ENCODE measurements at places on chromosomes 3 and 15.

- DNase-seq: no peak
Measured at GRCh38 chr3:69462826-69463100, 76.9 kb upstream of the FRMD4B start.

DNA sequence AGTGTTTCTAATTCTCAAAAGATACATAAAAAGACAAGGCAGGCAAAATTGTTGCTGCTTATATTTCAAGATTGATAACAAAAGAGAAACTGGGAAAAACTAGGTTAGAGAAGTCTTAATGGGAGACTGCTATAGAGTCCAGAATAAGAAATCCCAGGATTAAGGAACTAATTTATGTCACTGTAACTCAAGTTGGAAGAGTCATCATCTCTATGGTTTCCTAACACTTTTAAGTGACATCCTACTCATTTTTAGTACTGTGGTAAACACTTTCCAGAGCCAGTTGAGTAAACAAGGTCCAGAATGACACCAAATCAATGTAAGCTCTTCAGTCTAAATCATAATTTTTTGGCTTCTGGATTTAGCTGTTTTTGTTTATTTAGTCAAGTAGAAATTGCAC lies 8.0 kb downstream of the CLDN16 start:
- peak; percentile 55 for DNase-seq

DNA sequence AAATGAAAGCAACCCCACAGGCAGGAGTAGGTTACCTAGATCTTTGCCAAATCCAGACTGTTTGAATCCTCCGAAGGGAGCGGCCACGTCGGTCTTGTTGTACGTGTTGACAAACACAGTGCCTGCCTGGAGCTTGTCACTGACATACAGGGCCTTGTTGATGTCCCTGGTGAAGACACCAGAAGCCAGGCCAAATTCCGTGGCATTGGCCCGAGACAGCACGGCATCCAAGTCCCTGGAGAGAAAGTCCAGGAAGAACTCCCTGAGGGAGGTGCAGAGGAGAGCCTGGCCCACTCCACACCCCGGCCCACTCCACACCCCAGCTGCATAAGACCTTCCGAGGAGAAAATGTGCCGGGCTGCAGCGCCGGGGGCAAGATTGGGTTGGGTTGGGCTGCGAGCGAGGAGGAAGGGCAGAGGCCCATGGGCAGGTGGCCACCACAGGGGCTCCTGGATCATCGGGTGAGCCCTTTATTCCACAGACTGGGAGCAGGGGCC lies 21.8 kb upstream of the SLC41A3 start:
- no peak for DNase-seq

- no peak for DNase-seq
Measured at GRCh38 chr3:128551867-128552266, 58.9 kb upstream of the GATA2 start.

- DNase-seq: no peak
Measured at GRCh38 chr3:177124882-177125281, 72.4 kb downstream of the TBL1XR1 start.

DNA sequence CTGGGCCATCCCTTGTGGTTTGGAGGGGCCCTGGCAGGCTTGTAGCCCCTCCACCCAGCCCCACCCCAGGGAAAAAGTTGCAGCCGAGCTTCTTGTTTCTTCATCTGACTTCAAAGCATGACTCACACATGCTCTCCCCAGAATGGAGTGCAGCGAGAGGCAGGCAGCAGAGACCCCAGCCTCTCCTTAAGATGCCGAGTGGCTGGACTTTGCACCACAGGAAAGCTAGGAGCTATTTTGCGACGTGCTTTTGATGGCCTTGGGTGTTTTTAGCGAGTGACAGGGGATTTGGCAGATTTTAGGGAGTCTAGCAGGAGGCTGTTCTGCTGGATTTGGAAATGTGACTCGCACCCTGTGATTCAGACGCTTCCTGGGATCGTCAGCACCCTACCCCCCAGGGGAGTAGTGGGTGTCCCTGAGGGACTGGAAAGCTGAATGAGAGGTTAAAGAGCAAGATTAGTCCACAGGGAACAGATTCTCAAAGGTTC lies 14.2 kb downstream of the BAHD1 start:
- DNase-seq: peak; percentile 26

GRCh38 chr3:16402451-16402850 lies 111.0 kb downstream of the RFTN1 start:
- DNase-seq: no peak

GRCh38 chr3:78004571-78004970 lies 964.7 kb downstream of the ROBO2 start:
- DNase-seq: no peak

GRCh38 chr15:77064539-77065308 lies 6.2 kb downstream of the TSPAN3 start:
- DNase-seq: peak; percentile 80

DNA sequence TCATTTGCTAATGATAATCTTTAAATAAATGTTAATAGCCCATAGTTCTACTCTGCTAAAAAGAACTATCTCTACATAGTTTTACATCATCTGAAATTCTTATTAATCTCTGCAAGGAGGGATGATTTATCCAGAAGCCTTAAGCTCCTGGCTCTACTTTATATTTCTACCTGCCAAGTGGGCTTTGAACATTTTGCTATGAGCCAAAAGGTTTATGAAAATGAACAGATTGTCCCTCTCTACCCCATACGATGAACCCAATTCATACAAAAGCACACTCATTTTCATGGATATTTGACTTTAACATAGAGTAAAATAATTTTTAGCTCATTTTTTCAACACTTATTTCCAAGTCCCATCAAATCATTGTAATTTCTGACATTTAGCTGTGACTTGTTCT lies 611.0 kb downstream of the NSUN3 start:
- DNase-seq: no peak

- no peak for DNase-seq
Measured at GRCh38 chr3:78497021-78497420, 1270.8 kb downstream of the ROBO1 start.

DNA sequence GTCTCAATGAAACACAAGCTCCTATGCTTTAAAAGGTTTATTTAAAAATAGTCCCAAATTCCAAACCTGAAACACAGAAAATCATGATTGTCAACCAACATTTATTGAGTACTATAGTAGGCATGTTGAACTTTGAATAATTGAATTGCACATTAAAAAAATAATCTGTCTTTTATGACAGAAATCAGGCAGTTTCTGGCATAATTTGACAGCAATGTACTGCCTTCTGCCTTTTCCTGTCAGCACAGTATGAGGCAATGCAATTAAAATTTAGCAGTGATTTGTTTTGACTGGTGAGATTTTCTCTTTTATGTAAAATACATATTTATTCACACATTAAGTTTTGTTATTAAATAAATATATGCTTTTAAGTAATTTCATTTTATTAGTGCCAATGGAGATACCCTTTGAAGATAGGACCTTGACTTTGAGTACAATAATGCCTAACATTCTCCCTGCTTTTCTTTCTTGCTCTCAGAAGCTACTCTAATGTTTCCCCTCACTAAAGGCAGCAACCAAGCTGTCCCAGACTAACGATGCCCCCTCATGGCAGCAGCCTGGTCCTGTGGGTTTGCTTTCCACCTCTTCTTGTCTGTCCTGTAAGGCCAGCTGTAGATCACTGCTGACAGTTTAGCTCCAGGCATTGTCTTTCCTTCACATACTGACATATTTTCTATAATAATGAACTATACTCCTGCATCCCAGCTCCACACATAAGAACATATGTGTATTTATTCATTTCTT lies 346.7 kb downstream of the IL20RB start:
- DNase-seq: no peak

GRCh38 chr3:170656284-170656683 lies 70.4 kb upstream of the SLC7A14 start:
- no peak for DNase-seq

- DNase-seq: peak; percentile 91
Measured at GRCh38 chr3:101940521-101941317, 91.4 kb downstream of the NFKBIZ start.

GRCh38 chr3:41679374-41679773 lies 282.5 kb downstream of the ULK4 start:
- DNase-seq: no peak

DNA sequence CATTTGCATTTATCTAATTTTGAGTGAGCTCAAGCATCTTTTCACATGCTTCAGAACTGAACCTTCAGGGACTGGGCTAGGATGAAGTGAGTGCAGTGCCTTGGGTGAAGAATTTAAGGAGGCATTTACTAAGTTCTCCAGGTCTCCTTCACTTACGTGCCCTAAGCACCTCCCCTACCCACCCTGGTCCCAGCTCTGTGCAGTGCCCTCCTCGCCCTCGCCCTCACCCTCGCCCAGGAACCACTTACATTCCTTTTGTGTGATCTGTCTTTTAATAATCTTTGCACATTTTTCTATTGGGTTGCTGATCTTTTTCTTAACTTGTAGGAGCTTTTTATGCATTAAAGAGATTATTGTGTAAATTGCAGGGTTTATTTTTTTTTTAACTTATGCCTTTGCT lies 322.6 kb downstream of the THSD4 start:
- DNase-seq: no peak

DNA sequence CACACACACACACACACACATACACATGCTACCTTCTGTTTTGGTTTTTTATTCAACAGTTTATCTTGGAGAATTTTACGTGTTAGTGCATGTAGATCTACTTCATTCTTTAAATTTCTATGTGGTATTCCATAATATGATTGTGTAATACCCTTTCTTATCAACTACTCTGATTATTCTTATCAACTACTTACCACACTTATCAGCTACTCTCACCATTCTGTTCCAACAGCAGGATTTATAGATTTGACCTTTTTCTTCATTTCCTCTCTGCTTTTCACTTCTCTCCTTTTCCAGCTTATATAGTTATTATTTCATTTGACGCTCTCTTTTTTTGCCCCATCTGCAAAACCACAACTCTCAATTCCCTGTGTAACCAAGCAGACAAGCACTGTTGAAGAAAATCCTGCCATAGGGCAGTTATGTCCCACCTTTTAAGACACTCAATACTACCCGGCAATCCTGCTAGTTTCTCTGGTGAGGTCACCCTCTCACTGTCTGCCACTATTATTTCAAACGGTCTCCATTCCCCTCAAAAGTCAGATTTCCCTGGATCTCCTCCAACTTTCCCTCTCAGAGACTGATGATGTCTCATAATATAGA lies 56.9 kb upstream of the SATB1 start:
- no peak for DNase-seq

GRCh38 chr3:173893066-173893465 lies 495.5 kb downstream of the NLGN1 start:
- no peak for DNase-seq

GRCh38 chr3:12750658-12751071 lies 8.4 kb downstream of the TMEM40 start:
- peak; percentile 44 for DNase-seq

GRCh38 chr3:126895178-126896066 lies 87.5 kb upstream of the PLXNA1 start:
- no peak for DNase-seq

- no peak for DNase-seq
Measured at GRCh38 chr3:49804141-49805041, 1.3 kb downstream of the INKA1 start.

- no peak for DNase-seq
Measured at GRCh38 chr15:51799282-51800252, 29.9 kb upstream of the TMOD3 start.

DNA sequence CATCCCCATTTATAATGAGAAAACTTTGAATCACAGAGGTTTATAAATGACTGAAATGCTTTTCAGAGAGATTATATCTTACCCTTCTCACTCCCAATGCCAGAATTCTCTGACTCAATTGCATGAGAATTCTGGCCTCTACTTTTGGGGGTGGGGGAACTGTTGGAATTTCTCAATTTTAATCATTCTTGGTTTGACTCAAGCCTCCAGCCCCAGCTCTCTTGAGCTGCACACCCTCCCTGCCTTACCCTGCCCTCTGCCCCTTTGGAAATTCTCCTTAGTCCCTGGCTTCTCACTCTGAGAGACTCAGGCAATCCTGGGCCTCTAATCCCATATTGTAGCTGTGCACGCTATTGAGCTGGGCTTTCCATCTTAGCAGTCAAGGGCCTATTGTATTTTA lies 44.2 kb downstream of the ZNF589 start:
- no peak for DNase-seq

- no peak for DNase-seq
Measured at GRCh38 chr15:64004587-64004986, 41.7 kb downstream of the DAPK2 start.

- no peak for DNase-seq
Measured at GRCh38 chr3:33980252-33980651, 181.8 kb downstream of the PDCD6IP start.

DNA sequence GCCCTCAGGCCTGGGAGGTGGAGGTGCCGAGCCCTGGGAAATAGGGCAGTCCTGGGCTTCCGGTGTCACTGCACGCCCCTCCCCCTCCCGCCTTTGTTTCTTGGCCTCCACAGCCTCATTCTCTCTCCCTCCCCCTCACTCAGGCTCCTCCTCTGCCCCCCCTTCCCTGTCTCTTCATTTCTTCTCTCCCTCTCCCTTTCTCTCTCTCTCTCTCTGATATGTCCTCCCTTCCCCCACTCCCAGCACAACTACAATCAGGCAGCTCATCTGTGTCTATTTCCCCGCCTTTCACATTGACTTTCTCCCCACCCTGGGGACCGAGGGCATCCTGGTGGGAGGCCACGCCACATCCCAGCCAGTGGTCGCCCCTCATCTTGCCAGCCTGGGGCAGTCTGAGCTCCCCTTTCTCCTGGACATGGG lies 40.2 kb downstream of the IDH2 start:
- no peak for DNase-seq

DNA sequence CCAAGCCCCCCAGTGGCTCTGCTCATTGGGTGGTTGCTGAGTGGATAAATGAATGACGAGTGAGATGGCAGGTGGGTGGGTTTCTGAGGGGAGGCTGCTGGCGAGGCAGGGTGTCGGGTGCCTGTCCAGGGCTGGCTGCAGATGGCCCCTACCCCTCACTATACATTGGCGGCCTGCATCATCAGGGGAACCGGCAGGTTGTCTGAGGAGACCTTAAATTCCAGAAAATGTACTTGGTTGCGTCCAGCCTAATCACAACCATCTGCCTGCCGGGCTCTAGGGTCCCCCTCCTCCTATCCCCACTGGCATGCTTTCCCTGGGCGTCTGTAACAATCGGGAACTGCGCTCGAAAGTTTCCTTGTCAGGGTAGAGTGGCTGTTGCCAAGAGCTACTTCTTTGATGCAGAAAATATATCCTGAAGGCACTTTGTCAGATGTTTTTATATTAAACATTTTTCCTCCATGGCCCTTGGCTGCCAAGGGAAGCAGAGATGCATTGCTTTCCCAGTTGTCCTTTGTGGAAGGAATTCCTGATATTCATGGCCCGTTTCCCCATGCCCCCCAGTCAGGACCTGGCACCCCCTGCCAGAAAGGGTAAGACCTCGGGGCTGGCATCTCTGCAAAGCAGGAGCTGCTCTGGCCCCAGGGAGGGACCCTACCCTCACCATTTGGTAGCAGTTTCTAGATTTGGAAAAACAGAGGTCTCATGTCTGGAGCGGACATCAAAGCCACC lies 22.9 kb downstream of the SMAD6 start:
- no peak for DNase-seq

DNA sequence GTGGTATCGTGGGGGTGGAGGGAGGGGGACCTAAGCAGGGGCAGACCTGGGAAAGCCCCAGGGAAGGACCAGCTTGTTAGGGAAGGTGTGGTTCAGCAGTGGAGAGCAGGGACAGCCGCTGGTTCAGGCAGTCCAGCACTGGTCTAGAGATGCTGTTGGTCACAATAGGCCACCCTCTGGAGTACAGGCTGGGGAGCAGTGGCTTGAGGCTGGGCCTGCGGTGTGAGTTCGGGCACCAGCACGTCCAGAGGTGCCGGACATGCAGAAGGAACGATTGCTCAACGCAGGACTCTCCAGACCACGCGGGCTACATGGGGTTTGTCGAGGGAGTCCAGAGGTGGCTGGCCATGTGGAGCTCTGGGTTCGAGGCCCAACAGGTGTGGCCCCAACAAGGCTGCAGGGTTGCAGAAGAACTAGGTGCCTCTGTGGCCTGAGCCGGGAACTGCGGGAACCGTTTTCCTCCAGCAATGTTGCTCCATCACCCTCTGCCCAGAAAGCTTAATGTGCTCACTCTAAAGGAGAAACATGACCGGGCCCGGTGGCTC lies 143.9 kb downstream of the APBA2 start:
- no peak for DNase-seq

Data from inflammatory macrophage (primary cell).